Peyer's patch (tissue), 4 donors: ENCODE measurements at places on chromosomes 7 and 10. TPM values are rescaled to one million over a fixed set of nuclear protein-coding genes. Genes with fewer than 3 reads are reported as not detected.

The RBP4 gene
- total RNA-seq = 1.7 TPM

The AP3M1 gene
- 17.5 TPM for total RNA-seq

The SLC26A3 gene
- total RNA-seq = 6.6 TPM

GRCh38 chr10:126944191-126944590 is 39.0 kb downstream of the DOCK1 start:
- no peak overlapping the region for H3K4me3 ChIP-seq
- H3K27me3 ChIP-seq = no peaks in the 10 kb centered on the region
- no peak overlapping the region for H3K27ac ChIP-seq
- no peak for DNase-seq
- no peaks in the 10 kb centered on the region for H3K36me3 ChIP-seq

The HOXA5 gene
- total RNA-seq = 16.6 TPM

- H3K36me3 ChIP-seq = no peaks in the 10 kb centered on the region
- H3K27ac ChIP-seq = no peak overlapping the region
- no peak for DNase-seq
- H3K27me3 ChIP-seq = no peaks in the 10 kb centered on the region
- no peaks in the 10 kb centered on the region for H3K4me1 ChIP-seq
Measured at GRCh38 chr7:20642166-20642565, 26.7 kb downstream of the ABCB5 start.

The SPOCK2 gene
- total RNA-seq = 54.5 TPM

- H3K27ac ChIP-seq = no peak overlapping the region
- no peak overlapping the region for H3K4me3 ChIP-seq
- H3K27me3 ChIP-seq = no peaks in the 10 kb centered on the region
- peaks cover 53% of the 10 kb centered on the region for H3K4me1 ChIP-seq
- DNase-seq = no peak
Measured at GRCh38 chr7:55128693-55129394, 110.0 kb downstream of the EGFR start.

DNA sequence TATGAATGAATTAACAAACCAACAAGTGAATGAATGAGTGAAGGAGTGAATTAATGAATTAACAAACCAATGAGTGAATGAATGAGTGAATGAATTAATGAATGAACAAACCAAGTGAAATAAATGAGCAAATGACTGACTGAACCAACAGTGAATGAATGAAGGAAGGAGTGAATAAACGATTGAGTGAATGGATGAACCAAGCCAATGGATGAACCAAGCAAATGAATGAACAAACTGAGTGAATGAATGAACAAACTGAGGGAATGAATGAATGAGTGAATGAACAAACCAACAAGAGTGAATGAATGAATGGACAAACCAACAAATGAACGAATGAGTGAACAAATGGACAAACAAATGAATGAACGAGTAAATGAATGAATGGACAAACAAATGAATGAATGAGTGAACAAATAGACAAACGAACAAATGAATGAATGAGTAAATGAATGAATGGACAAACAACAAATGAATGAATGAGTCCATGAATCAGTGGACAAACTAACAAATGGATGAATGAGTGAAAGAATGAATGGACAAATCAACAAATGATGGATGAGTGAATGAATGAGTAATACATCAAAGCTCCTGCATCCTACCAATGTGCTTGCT is 69.5 kb downstream of the NPTX2 start:
- H3K4me3 ChIP-seq = no peak overlapping the region
- no peaks in the 10 kb centered on the region for H3K36me3 ChIP-seq
- no peak overlapping the region for H3K27ac ChIP-seq
- H3K27me3 ChIP-seq = no peaks in the 10 kb centered on the region

DNA sequence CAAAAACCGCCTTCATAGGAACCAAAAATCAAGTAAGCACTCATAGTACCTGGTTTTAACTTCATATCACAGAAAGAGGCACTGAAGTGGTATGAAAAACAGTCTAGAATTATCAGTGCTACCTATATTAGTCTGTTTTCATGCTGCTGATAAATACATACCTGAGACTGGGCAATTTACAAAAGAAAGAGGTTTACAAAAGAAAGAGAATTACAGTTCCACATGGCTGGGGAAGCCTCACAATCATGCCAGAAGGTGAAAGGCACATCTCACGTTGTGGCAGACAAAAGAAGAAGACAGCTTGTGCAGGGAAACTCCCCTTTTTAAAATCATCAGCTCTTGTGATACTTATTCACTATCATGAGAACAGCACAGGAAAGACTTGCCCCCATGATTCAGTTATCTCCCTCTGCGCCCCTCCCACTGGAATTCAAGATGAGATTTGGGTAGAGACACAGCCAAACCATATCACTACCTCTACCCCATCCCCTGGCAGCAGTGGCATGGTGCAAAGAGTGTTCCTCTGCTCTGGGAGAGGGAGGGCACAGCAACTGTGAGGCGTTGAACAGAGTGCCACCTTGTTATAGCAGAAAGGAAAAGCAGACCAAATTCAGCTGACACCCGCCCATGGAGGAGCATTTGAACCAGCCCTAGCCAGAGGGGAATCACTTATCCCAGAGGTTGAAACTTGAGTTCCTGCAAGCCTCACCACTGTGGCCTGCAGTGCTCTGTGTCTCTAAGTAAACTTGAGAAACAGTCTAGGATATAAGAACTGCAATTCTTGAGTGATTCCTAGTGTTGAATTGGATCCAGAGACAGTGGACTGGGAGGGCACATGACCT is 61.9 kb upstream of the PTPRZ1 start:
- no peaks in the 10 kb centered on the region for H3K27me3 ChIP-seq
- H3K4me1 ChIP-seq = no peaks in the 10 kb centered on the region
- no peak for DNase-seq

- no peaks in the 10 kb centered on the region for H3K27me3 ChIP-seq
- DNase-seq = no peak
- H3K4me1 ChIP-seq = no peaks in the 10 kb centered on the region
- no peak overlapping the region for H3K27ac ChIP-seq
- no peaks in the 10 kb centered on the region for H3K36me3 ChIP-seq
Measured at GRCh38 chr10:63390521-63390920, 75.3 kb downstream of the JMJD1C start.

The SNX13 gene
- 37.3 TPM for total RNA-seq

GRCh38 chr10:109393425-109393824 is 529.9 kb downstream of the XPNPEP1 start:
- no peaks in the 10 kb centered on the region for H3K27me3 ChIP-seq
- no peak for DNase-seq
- H3K27ac ChIP-seq = no peak overlapping the region
- no peaks in the 10 kb centered on the region for H3K36me3 ChIP-seq

DNA sequence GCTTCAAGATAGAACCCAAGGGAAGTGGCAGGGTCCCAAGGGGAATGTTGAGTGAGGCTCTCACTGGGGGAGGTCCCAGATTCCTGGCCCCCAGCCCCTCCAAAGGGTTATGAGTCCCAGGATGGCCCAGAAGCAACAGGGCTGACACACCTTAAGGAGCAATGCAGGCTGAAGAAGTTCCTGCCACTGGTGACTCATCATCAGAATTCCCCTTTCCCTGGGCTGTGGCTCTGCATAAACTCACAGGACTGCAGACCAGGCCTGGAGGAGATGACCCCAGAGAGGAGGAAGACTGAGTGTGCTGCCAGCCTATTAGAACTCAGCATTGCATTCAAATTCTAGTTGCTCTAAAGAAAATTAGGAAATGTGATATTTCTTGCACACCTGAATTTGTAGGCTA is 126.7 kb downstream of the DPP6 start:
- H3K36me3 ChIP-seq = no peaks in the 10 kb centered on the region
- no peak overlapping the region for H3K27ac ChIP-seq
- H3K4me1 ChIP-seq = no peaks in the 10 kb centered on the region
- DNase-seq = no peak
